SIG-M5 (cell line): ENCODE measurements at places on chromosomes 11 and 22.

DNA sequence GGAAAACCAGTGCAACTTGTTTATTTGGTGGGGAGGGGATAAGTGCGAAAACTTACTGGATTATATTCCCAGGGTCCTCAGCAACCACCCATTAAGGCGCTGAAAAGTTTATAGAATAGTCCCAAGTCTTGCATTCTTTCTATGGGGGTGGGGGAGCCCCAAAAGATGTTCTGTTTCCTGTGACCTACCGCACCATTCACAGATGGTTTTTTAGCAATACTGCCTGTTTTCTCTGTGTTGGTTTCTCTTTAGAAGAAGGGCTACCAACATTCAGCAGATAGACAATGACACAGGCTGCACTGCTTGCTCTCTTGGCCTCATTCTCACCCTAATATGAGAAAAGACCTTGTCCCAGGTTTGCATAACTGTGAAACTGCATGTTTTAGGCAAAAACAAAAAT lies 86.5 kb downstream of the FAM76B start:
- DNase-seq = no peak

DNA sequence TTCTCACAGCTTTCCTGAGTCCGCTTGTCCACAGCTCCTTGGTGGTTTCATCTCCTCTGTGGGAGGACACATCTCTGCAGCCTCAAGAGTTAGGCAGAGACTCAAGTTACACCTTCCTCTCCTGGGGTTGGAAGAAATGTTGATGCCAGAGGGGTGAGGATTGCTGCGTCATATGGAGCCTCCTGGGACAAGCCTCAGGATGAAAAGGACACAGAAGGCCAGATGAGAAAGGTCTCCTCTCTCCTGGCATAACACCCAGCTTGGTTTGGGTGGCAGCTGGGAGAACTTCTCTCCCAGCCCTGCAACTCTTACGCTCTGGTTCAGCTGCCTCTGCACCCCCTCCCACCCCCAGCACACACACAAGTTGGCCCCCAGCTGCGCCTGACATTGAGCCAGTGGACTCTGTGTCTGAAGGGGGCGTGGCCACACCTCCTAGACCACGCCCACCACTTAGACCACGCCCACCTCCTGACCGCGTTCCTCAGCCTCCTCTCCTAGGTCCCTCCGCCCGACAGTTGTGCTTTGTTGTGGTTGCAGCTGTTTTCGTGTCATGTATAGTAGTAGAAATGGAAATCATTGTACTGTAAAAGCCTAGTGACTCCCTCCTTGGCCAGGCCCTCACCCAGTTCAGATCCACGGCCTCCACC lies 11.7 kb downstream of the RASD2 start:
- DNase-seq = no peak

- no peak for DNase-seq
Measured at GRCh38 chr11:15818132-15818842, 538.1 kb downstream of the SOX6 start.

DNA sequence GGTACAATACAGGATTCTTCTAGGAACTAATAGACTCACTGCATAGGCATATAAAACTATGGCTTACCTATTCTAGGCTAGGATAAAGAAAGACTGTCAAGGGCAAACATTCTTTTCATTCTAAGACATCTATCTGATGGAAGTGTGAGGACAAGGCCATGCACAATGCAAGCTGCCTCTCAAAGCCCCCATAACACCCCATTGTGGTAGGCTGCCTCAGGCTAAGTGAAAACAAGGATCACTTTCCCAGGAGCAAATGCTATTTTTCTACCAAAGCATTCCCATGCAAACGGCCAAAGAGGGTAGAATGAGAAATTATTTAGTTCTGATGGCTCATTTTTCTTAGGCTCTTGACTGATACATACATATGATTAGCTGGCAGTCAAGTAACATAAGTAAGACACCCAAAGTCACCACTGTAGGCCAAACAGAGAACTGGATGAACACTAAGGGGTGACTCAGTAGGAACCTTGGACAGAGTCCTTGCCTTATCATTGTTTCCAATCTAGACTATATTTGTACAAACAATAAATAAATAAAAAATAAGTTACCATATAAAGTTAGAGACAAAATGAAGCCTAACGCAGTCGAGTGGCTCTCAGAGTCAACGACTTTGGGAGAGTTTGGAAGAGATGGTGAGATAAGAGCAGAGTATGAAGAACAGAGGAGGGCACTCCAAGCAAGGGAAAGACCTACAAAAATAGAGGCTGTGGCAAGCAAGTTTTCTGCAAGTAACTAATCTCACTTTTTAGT lies 303.6 kb downstream of the SBF2 start:
- DNase-seq = no peak

- no peak for DNase-seq
Measured at GRCh38 chr22:25882360-25882759, 140.4 kb downstream of the MYO18B start.

GRCh38 chr22:23922921-23923320 lies 28.7 kb downstream of the MIF start:
- DNase-seq = no peak

GRCh38 chr11:1879342-1879940 lies 12.3 kb downstream of the PRR33 start:
- no peak for DNase-seq

- DNase-seq = no peak
Measured at GRCh38 chr22:40618400-40618799, 18.1 kb downstream of the MRTFA start.

GRCh38 chr11:120257346-120257745 lies 17.4 kb downstream of the POU2F3 start:
- DNase-seq = no peak
